ENCODE measurements at places on chromosomes 1 and 21.
A peak's percentile ranks its signal among the peaks of the same experiment; 100 is the strongest.

- no peak for DNase-seq
These were observed 170.1 kb downstream of the SIPA1L2 start for GRCh38 chr1:232459826-232460225.

DNA sequence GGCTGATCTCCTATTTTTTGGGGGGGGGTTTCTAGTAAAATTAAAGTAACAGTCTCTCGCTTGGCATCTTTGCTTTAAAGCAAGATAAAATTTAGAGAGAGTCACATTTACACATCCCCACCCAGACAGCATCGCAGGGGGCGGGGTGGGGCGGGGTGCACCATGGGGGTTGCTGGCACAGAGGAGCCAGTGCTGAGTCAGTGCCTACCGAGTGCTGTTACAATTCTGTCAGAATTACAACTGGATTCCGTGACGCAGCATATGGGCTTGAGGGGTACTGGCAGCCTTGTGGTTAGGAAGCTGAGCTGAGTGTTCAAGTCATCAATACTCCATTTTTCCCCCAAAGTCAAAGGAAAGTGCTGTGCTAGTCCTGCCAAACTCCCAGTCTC is 175.9 kb downstream of the PRDM16 start:
- DNase-seq: no peak

- DNase-seq: no peak
These were observed 86.4 kb downstream of the DDAH1 start for GRCh38 chr1:85378534-85378933.

GRCh38 chr1:107942814-107943213 is 22.2 kb downstream of the VAV3 start:
- peak; percentile 33 for DNase-seq

DNA sequence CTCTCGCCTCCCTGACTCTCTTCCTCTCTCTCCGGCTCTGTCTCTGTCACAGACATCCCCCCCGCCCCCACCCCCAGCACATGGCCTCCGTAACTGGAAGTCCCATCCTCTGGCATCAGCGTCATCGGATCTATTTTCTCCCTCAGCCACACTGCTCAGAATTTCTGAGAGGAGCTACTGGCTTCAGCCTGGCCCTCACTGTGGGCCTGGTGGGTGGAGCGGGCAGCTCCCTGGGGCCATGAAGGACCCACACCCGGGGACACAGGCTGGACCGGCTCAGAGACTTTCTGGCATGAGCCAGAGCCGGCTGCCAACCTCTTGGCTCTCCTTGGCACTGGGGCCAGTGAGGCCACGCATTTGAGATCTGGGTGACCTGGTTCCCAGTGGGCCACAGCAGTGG is 61.2 kb upstream of the CASZ1 start:
- no peak for DNase-seq

GRCh38 chr1:212212906-212213305 is 72.3 kb upstream of the PPP2R5A start:
- no peak for DNase-seq

DNA sequence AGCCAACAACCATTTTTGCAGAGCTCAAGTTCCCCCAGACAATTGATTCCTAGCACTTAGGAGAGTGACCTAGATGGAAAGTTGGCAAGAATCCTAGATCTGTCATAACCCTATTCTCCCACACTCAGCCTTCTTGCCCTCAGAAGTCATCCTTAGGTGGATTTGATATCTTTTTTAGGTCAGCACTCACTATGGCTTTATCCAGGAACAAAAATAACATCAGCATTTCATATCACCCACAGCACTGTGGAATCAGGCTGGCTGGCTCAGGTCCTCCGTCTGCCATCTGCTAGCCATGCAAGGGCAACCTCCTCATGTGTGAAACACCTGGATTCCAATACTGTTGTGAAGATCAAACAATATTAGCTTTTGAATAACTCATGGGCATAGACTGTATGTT is 6.0 kb downstream of the DPT start:
- no peak for DNase-seq

- peak; percentile 67 for DNase-seq
These were observed 75.1 kb downstream of the ARHGEF10L start for GRCh38 chr1:17614586-17614985.

DNA sequence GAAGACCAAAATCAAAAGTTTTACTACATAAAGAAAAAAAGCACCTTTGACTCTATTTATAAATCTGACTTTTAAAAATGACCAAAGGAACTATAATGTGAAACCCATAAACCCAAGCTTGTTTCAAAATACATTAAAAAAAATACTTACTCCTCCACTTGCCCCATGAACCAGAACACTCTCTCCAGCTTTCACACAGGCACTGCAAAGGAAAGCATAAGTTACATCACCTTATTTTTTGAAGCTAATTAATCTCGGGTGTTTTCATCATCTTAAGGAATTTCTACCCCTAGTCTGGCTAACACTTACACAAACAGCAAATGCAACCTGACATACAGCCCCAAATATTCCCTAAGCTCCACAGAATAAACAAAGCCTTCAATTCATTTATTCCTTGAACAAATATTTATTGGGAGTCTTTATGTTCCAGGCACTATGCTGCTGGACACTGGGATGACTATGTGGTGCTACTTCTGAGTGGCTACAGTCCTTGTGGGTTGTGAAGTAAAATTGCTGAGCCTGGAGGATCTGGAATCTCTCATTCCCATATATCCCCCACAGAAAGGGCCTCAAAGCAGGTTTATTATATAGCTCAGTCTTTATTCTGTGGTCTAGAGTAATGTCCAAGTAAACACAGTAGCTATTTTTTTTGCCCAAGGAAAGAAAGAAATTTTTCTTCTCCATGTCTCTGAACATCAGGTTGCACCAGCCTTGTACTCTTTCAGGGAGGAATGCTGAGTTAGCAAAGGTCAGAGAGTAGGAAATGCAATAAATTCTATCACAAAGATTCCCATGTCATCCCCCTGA is 18.2 kb downstream of the CRYZ start:
- DNase-seq: no peak

- DNase-seq: peak; percentile 99
These were observed at the start of gene SSBP3 for GRCh38 chr1:54406339-54407153. Gene SSBP3 (minus strand): TSS chr1:54406394.

DNA sequence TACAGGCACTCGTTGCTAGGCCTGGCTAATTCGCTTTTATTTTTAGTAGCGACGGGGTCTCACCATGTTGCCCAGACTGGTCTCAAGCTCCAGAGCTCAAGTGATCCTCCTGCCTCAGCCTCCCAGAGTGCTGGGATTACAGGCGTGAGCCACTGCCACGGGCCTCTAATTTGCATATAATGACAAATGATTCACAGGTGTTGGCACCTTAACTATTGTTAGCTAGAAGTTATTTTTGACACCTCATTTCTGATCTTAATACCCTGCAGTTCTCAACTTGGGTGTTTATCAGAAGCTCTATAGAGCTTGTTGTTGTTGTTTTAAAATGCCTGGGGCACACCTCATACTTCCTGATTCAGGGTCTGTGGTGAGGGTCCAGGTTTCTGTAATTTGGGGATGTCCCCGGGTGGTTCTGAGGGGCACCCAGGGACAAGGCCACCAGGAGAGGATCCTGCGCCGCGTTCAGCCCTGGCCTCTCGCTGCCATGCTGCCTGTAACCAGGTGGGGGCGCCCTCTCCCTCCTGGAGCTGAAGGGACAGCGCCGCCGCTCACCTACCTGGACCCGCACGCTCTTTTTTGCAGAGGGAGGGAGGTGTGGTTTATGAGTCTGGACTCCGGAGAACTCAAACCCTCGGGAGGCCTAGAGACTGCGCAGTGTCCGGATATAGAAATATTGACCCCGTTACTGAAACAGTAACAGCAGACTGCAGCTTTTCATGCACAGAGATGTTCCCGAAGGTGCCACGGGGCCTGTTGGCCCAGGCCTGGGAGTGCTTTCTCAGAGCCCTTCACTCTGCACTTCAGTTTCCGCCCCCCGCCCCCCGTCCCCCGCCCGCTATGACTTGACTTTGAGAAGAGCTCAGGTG is 23.0 kb upstream of the NEK2 start:
- peak; percentile 72 for DNase-seq

- DNase-seq: no peak
These were observed 3.5 kb downstream of the KRTAP10-9 start for GRCh38 chr21:44630440-44630839.

- no peak for DNase-seq
These were observed 721.1 kb upstream of the TMPRSS15 start for GRCh38 chr21:19124691-19125090.

- peak; percentile 89 for DNase-seq
These were observed 9.6 kb downstream of the ENSA start for GRCh38 chr1:150619576-150620509.

DNA sequence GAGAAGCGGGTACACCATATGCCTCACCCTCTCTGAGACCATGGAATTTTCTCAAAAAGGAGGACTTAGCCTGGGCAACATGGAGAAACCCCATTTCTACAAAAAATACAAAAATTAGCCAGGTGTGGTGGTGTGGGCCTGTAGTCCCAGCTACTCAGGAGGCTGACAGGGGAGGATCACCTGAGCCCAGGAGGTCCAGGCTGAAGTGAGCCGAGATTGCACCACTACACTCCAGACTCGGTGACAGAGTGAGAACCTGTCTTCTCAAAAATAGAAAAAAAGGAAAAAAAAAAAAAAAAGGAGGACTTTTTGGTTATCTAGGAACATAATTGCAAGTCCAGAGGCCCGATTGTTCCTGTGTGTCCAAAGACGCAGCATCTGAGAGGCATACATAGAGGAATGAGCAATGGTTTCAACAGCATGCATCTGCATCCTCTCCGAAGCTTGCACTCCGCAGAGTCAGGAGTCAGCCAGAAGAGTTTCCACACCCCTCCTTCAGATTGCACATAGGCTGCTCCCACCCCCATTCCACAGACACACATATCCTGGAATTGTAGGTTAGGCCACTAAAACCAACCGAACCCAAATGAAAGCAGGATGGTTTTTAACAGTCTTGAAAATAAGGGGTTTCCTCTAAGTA is 2.5 kb upstream of the TBX15 start:
- DNase-seq: no peak

DNA sequence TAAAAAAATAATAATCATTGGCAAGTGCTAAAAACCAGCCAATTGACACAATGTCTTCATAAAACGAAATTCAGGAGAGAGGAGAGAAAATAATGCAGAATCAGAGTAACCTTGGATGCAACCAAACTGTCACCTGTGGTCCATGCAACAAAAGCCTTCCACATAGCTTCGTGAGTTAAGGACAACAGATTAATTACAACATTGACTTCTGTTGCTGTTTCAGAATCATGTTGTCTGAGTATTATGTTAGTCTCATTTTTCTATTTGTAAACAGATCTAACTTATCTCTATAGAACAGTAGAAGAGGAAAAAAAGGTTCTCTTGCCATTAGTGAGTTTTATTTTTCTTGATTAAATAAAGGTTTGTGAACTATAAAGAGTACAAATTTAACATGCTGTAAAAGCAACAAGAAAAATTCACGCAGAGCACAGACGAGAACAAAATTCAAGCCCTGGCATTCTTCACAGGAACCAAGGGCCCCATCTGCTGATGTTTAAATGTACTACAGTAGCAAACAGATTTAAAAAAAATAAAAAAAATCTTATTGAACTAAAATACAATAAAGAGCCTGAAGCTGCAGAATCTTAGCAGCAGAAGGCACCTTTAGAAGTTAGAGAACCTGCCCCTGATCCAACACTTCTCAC is 381.1 kb upstream of the PKN2 start:
- DNase-seq: peak; percentile 1

GRCh38 chr1:233935297-233935868 is 30.9 kb downstream of the SLC35F3 start:
- DNase-seq: no peak

- DNase-seq: peak; percentile 60
These were observed 41.9 kb downstream of the HIVEP3 start for GRCh38 chr1:41876576-41877445.

- peak; percentile 39 for DNase-seq
These were observed 207.0 kb downstream of the TTLL7 start for GRCh38 chr1:83791821-83792437.

DNA sequence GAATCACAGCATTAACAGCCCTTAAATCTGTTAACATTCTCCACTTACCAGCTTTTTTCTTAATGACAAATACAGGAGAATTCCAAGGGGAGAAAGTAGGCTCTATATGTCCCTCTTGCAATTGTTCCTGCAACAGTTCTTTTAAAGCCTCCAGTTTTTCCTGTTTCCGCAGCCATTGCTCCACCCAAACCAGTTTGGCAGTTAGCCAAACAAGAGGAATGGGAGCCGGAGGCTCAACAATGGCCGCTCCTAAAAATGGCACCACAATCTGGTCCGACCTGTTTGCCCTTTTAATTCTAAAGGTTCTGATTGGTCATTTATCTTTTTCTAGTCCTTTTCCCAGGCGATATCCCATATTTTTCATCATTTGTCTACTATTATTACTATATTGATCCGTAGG is 14.0 kb upstream of the L1TD1 start:
- no peak for DNase-seq

DNA sequence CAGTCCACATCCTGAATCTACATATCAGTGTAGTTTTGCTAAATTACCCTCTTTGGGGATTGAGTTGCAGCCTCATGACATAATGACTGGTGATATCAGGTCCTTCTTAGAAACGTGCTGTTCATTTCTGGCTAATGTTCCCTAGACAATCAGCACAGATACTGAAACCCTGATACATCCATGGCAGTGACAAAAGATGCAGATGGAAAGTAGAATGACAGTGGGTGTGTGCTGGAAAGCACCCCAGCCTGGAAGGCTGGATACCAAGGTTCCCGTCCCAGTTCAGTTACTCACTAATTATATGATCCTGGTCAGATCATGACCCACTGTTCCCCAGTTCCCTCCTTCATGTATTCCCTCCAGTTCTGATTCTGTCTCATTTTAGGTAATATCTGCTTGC is 198.2 kb upstream of the FGGY start:
- no peak for DNase-seq

DNA sequence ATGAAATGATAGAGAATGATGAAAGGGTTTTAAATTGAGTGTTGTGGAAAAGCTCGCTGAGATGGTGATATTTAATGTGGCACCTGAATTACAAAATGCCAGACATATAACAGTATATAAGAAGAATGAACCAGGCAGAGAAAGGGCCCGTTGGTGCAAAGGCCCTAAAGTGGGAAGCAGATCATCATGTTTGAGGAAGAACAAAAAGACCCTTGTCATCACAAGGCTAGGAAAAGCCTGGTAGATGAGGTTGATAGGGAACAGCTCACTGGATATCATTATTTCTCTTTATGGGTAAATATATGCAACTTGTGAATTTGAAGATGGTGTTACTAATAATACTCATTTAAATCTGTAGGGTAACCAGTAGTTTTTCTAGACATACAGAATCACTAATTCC is 11.0 kb downstream of the RAP1A start:
- DNase-seq: peak; percentile 50

- DNase-seq: peak; percentile 13
These were observed 37.4 kb downstream of the MAP3K21 start for GRCh38 chr1:233364695-233365539.

GRCh38 chr1:232017057-232017456 is 390.5 kb downstream of the DISC1 start:
- DNase-seq: no peak

DNA sequence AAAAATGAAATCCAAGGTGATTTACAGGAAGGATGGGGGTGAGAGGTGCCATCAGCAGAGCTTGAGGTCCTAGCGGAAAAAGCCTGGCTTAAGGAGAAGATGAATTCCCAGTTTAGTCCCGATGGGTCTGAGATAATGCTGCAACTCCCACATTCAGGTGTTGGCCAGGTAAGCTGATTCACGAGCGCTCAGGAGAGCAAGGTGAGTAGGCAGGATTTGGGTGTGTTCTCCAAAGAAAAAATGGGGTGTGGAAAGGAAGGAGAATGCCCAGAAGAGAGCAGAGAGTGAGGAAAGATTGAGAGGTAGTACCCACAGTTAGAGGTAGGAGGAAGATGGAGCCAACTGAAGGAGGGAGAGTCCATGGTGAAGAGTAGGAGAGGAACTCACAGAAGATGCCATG is 12.5 kb downstream of the RIMS3 start:
- DNase-seq: no peak

Measured in suppressor macrophage treated with lipopolysaccharide for 1 hour (primary cell).